ENCODE measurements at places on chromosomes 13 and 19.

DNA sequence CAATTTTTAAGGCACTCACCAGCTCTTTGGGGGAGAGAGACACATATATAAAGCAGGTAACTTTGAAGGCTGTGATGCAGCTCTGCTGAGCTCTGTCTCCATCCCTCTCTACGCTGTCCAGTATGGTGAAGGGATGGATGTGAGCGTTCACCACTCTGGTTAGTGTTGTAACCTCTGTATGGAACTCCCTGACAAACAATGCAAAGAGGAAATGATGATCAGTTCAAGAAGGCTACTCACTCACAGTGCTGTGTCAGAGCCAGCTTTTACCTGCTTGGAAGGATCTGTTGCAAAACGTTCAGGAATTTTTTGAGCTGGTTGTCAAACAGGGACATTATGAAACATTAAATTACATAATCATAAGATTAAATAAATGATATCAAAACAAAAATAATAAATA is 90.8 kb upstream of the SLC10A2 start:
- no peak for DNase-seq

- DNase-seq: no peak
Measured at GRCh38 chr13:105957769-105958438, 577.6 kb downstream of the EFNB2 start.

- DNase-seq: no peak
Measured at GRCh38 chr13:26498656-26499601, 58.6 kb upstream of the WASF3 start.

- DNase-seq: no peak
Measured at GRCh38 chr19:39212375-39212742, 8.3 kb upstream of the SYCN start.

- DNase-seq: no peak
Measured at GRCh38 chr19:56086671-56087430, 34.2 kb downstream of the ZNF787 start.

- DNase-seq: no peak
Measured at GRCh38 chr13:75404726-75405125, 77.2 kb downstream of the TBC1D4 start.

- DNase-seq: no peak
Measured at GRCh38 chr13:47133011-47133445, 236.2 kb upstream of the HTR2A start.

DNA sequence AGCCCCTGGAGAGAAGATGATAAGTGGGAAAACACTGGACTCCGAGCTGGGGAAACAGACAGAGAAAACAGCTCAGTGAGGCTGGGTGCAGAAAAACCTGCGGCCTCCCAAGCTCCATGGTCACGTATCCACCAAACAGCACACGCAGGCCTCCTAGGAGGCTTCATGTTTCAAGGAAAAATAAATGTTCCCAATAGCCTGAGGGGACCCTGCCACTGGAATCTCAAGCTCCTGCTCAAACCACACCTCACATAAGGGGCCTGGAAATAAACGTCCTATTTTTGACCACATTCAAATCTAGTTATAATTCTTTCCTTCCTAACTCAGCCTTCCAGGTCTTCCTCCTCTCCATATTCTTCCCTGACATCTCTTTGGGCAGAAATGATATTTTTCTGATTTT is 225.7 kb downstream of the ABCC4 start:
- no peak for DNase-seq

GRCh38 chr13:110294146-110294545 is 12.8 kb downstream of the COL4A1 start:
- DNase-seq: no peak

DNA sequence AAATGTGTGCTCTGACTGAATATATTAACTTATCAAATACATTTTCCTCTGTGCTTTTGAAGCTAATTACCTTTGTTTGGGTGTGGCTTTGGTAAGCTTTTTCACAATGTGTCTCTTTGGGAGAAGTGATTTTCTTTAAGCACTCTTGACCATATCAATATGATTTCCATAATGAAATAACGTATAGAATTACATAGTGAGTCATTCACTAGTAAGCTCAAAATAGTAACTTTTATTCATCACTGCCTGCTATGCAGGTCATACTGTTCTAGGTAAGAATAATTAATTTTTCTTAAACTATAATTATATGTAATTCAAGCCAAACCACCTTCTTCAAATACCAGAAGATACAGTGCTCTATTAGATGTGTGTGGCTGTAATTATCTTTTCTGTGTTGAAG is 480.7 kb downstream of the MYO16 start:
- no peak for DNase-seq

- no peak for DNase-seq
Measured at GRCh38 chr19:843836-844545, 3.2 kb downstream of the PRTN3 start.

GRCh38 chr19:35868172-35868822 is at the start of gene APLP1:
Gene APLP1, plus strand, starts transcription at chr19:35868574. Its CDS starts 63 bp downstream, at chr19:35868637.
- DNase-seq: peak; percentile 38

DNA sequence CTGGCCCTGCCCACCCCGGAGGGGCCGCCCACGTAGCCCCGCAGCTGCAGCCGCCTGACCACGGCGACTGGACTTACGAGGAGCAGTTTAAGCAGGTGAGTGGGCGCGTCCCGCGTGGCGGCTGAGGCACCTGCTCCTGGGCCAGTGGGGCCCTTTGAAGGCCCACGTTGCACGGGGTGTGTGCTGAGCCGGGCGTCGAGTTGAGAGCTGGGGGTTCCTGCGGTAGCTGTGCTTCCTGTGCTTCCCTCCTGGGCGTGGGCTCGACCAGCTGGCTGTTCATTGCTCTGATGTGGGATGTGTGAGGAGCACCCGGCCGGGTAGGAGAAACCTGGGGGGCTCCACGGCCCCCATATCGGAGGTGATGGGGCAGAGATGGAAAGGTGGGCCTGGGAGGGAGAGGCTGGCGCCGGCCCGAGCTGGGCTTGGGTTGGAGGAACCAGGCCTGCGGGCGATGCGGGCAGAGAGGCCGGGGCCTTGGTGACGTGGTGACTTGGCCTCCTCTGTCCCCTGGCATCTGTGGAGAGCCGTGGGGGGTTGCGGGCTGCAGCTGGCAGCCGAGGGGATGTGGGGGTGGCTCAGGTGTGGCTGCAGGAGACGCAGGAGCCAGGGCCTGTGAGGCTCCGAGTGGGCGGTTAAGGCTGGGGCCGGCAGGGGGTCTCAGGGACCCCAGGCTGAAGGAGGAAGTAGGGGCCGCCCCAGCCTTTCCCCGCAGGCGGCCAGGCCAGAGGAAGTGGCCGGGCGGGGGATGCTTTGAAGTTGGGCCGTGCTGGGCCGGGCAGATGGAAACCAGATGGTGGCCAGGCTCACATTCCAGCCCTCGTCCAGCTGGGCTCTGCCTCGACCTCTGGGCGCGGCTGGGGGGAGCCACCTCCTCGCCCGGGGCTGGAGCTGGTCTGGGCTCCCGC is 7.1 kb downstream of the ARID3A start:
- DNase-seq: peak; percentile 76

DNA sequence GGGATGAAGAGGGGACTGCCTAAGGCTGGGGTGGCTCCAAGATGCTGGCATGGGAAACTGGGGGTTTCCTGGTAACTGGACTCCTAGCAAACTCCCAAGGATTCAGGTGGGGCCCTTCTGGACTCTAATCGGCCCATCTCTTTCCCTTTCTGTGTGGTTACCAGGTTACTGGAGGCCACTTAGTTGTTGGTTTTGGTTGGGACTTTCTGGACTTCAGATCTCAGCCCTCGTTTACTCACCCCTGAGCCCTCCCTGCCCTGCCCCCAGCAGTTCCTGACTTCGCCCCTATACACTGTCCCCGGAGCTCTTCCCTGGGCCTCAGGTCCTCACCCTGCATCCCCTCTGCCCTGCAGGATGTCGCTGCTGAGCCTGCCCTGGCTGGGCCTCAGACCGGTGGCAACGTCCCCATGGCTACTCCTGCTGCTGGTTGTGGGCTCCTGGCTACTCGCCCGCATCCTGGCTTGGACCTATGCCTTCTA is 328 bp downstream of the CYP4F12 start:
- DNase-seq: peak; percentile 54
